ENCODE measurements at places on chromosomes 3 and 15.

GRCh38 chr3:114290911-114291901, 2.6 kb upstream of the TIGIT start:
- DNase-seq = peak; percentile 53

- no peak for DNase-seq
Observed at GRCh38 chr3:119063471-119063870, 28.8 kb upstream of the IGSF11 start.

- DNase-seq = no peak
Observed at GRCh38 chr3:6264036-6264435, 596.9 kb upstream of the GRM7 start.

GRCh38 chr3:111285694-111286093, 214.1 kb downstream of the NECTIN3 start:
- DNase-seq = no peak

- peak; percentile 58 for DNase-seq
Observed at GRCh38 chr15:80059786-80060355, 395 bp downstream of the ZFAND6 start.

DNA sequence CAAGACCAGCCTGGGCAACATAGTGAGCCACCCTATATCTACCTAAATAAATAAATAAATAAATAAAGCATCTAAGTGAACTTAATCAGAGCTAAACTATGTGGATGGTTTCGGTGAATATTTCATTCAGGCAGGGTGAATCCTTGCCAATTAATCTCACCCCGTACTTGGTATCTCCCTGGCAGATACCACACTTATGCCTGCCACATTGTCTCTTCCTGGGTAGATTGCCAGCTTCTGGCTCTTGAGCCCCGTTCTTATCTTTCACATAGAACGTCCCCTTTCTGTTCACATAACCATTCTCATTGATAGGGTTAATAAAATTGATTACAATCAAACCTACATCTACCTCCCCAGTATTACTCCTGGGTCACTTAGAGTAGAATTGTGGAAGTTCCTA, 7.0 kb downstream of the SNAP23 start:
- DNase-seq = no peak
